ENCODE measurements at places on chromosomes 5 and 9.
A peak's percentile ranks its signal among the peaks of the same experiment; 100 is the strongest.

DNA sequence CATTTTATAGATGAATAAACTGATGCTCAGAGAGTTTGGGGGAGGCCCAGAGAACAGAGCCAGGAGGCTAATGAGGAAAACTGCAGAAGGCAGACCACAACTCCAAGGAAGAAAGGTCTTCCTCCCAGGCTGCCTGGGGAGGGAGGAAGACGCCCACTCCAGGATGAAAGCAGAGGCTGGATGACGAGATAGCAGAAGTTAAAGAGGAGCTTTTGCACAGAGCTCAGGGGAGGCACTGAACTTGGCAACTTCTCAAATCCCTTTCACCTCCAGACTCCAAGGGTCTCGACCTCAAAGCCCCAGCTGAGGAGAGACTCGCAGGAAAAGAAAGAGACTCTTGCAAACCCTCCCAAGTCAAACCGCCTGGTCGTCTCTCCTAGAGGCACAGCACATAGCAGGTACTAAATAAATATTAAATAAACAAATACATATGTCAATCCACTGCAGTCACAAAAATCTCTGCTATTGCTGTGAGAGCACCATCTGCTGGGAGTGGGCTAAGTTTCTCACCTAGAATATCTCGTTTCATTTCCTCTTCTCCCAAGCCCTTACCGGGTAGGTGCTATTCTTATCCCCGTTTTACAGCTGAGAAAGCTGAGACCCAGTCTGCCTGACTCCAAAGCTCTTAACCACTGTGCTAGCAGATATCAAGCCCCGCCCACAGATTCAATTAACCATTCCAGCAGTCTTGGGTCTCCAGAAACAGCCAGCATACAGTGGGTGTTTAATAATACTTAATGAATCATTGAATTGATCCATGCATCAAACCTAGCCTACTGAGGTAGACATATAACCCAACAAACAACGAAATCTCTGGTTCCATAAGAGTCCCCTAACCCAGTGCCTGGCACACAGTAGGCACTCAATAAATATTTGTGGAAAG is 97.8 kb upstream of the HAND1 start:
- H3K4me1 ChIP-seq: no peaks in the 10 kb centered on the region
- DNase-seq: no peak
- no peak overlapping the region for H3K4me3 ChIP-seq
- H3K36me3 ChIP-seq: no peaks in the 10 kb centered on the region

- H3K27me3 ChIP-seq: no peaks in the 10 kb centered on the region
- DNase-seq: peak; percentile 47
- peaks cover 17% of the 10 kb centered on the region for H3K4me1 ChIP-seq
Observed at GRCh38 chr5:74638544-74638969, 2.0 kb downstream of the ENC1 start.

DNA sequence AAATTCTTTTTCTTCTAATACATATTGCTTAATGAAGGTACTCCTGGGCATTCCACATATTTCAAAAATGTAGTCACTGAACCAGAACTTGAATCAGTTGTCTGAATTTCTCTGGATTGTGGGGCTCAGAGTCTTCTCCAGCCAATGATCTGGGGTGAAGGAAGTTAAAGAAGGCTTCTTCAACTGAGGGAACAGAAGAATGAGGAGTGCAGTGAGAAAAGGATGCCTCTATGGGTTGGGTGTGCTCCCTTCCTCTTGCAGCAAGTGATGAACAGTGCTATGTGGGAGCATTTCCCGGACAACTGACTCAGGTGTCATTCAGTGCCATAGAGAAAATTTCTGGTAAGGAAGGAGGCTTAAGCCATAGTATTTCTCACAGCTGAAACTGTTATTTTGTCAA is 7.9 kb downstream of the LNPEP start:
- no peak overlapping the region for H3K4me3 ChIP-seq
- no peaks in the 10 kb centered on the region for H3K27me3 ChIP-seq
- DNase-seq: no peak
- H3K27ac ChIP-seq: peak overlapping the region; percentile 64

DNA sequence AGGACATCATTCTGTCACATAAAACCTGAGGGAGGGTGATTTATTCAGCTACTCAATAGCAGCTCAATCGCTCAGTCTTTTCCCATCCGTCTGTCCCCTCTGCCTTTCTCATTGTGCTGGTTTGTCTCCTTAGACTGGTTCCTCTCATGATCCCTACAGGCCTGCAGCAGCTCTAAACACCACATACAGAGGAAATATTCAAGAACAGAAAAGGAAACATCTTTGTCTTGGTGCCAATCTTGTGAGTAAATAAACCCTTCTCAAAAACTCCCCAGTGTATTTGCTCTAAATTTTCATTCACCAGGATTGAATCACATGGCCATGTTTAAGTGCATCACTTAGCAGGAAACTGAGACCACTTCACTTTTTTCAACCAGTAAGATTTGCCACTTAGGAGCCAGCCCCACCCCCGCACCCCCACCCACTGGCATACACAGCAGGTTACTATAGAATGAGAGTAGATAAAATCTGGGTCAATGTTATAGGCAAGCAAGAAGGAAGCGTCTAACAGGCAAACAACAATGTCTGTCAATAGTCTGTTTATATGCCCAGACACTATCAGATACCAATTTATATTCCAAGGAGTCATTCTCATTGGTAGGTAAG is 895.5 kb upstream of the DMAC1 start:
- H3K27me3 ChIP-seq: no peaks in the 10 kb centered on the region
- no peak overlapping the region for H3K4me3 ChIP-seq
- H3K4me1 ChIP-seq: no peaks in the 10 kb centered on the region
- no peak for DNase-seq

DNA sequence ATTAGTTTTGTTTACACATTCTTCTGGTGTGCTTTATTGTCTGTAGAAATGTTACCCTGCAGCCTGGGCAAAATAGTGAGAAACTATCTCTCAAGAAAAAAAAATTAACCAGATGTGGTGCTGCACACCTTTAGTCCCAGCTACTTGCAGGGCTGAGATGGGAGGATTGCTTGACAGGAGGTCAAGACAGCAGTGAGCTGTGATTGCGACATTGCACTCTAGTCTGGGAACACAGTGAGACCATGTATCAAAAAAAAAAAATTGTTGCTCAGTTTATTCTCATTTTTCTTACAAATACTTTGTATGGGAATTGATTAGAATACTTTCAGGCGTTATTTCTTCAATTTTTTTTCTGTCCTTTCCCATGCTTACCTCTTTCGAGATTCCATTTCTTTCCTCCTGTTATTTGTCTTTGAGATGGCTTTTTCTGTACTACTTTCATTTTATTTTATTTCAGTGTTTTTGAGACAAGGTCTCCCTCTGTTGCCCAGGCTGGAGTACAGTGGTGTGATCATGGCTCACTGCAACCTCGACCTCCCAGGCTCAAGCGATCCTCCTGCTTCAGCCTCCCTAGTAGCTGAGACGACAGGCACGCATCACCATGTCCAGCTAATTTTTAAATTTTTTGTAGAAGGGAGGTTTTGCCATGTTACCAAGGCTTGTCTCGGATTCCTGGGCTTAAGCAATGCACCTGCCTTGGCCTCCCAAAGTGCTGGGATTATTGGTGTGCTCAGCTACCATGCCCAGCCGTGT is 24.9 kb downstream of the TENT2 start:
- H3K27me3 ChIP-seq: no peaks in the 10 kb centered on the region
- no peak overlapping the region for H3K27ac ChIP-seq
- H3K36me3 ChIP-seq: peaks cover 10% of the 10 kb centered on the region
- H3K4me3 ChIP-seq: no peak overlapping the region
- no peaks in the 10 kb centered on the region for H3K4me1 ChIP-seq

DNA sequence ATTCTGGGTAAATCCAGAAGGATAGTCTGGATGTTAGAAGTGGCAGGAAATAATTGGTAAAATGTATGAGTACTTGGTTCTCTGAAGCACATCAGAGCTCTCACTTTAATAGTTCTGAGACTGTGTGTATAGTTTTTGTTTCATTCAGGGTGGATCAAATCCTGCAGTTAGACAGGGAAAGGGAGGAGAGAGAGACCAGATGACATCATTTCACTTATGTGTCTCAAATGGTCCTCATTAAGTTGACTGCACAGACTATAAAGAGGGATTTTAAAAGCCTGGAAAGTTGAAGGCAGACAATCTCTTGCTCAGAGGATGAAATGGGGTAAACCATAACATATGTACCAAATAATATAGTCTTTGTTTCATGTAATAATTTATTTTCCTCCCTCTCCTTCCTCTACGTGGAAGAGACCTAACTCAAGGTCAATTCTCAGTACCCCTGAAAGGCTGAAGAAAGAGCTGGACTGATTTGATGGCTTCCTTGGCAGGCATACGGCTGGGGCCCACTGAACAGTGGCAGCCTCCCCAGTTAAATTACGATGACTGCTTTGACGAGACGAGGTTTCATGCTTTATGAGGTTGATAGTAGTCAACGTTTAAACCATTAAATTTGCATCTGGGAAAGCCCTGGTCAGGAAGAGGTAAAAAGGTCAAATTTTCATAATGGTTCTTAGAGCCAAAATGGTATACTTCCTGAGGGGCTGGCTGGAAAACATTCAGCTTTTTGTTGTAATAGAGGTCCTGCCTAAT is 395.1 kb upstream of the RPS23 start:
- no peak overlapping the region for H3K27ac ChIP-seq
- H3K4me3 ChIP-seq: no peak overlapping the region
- H3K27me3 ChIP-seq: no peaks in the 10 kb centered on the region
- H3K4me1 ChIP-seq: no peaks in the 10 kb centered on the region
- no peaks in the 10 kb centered on the region for H3K36me3 ChIP-seq

DNA sequence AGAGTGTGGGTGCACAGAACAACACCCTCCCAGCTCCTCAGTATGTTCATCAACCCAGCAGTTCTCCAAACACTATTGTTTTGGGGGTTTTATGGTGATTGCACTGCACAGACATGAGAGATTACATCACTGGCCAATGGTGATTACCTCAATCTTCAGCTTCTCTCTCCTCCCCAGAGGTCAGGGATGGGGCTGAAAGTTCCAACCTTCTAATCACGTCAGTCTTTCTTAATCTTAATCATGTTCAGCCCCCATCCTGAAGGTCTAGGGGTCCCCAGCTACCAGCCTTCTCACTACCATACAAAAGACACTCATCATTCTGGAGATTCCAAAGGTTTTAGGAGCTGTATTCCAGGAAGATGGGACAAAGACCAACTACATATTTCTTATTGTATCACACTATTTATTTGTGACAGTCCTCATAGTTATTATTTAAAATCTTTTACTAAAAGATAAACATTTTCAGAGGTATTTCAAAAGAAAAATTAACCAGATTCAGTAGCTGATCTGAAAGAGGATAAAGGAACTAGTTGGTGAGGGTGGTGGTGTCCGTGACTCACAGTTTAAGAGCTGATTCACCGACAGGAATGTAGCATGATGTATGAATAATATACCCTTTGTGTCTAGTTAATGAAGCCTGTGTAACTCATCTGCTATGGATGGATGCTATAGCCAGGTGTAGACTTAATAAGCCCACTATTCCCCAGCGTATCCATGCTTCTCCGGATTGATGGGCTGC is 35.6 kb downstream of the RASEF start:
- peak overlapping the region; percentile 96 for H3K27ac ChIP-seq
- H3K36me3 ChIP-seq: no peaks in the 10 kb centered on the region
- H3K27me3 ChIP-seq: no peaks in the 10 kb centered on the region
- peaks cover 5% of the 10 kb centered on the region for H3K4me1 ChIP-seq

DNA sequence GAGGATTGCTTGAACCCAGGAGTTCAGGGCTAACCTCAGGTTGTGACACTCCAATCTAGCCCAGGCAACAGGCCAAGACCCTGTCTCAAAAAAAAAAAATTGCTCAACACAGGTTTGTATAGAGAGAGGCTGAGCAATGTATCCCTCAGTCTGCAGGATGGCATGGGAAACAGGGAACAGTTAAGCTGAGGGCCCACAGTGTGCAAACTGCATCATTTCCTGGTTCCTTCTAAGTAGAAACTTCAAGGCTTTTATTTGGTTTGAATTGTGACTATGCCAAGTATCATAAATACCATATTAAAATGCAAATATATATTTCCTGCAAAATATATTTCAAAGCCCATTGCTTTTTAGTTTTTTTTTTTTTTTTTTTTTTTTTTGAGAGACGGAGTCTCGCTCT is 13.7 kb upstream of the ROPN1L start:
- peaks cover 2% of the 10 kb centered on the region for H3K4me1 ChIP-seq
- no peak for DNase-seq
- no peak overlapping the region for H3K27ac ChIP-seq

DNA sequence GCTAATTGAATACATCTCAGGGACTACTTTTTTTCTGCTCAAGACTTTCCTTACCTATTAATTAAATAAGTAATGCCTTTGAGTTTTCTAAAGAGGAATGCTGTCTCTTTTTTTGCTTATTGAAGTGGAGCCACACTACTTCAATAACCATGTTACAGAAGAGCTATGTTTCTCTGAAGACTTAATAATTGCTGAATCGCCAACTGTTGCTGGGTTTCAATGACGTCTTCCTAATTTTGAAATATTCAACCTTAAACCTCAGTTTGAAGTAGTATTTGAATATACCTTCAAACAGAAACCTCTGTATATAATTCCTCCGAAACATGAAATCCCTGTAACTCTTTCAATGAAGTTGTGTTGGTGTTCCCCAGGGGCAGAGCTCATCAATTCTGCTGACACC is 21.0 kb downstream of the NUDT12 start:
- H3K27me3 ChIP-seq: no peaks in the 10 kb centered on the region
- no peak for DNase-seq
- no peaks in the 10 kb centered on the region for H3K4me1 ChIP-seq
- H3K4me3 ChIP-seq: no peak overlapping the region
- H3K36me3 ChIP-seq: no peaks in the 10 kb centered on the region

DNA sequence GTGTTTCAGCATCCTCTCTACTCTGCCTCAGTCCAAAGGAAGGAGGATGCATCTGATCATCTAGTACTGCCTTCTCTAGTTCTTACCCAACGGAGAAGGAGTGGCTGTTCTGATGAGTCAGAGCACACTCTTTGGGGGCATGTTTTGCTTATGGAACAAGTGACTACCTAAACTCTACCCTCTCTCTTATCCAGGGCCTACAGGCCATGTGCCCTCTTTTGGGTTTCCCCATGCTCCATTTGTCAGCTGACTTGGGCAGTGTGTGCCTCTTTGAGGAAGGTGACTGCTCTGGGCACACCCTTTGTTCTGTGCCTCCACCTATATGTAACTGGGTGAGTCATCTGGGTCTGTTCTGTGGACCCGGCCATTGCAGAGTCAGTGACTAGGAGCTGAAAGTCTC is 89.6 kb upstream of the BNC2 start:
- H3K4me1 ChIP-seq: peaks cover 3% of the 10 kb centered on the region
- no peak overlapping the region for H3K27ac ChIP-seq
- peak; percentile 43 for DNase-seq
- H3K4me3 ChIP-seq: no peak overlapping the region

GRCh38 chr5:176508603-176509002 is 28.6 kb downstream of the RNF44 start:
- no peak overlapping the region for H3K27ac ChIP-seq
- peak; percentile 20 for DNase-seq
- peaks cover 66% of the 10 kb centered on the region for H3K36me3 ChIP-seq
- no peaks in the 10 kb centered on the region for H3K27me3 ChIP-seq

GRCh38 chr5:81800797-81801196 is 49.9 kb upstream of the SSBP2 start:
- DNase-seq: no peak
- no peak overlapping the region for H3K27ac ChIP-seq
- H3K27me3 ChIP-seq: no peaks in the 10 kb centered on the region
- H3K4me1 ChIP-seq: no peaks in the 10 kb centered on the region
